Fibroblast of gingiva (primary cell): ENCODE measurements at places on chromosomes 1 and 21.
A peak's percentile ranks its signal among the peaks of the same experiment; 100 is the strongest.

- no peak for DNase-seq
These were observed 32.0 kb upstream of the CSF1 start for GRCh38 chr1:109878531-109879104.

GRCh38 chr21:37886726-37887299 lies 29.4 kb downstream of the KCNJ6 start:
- DNase-seq, result no peak

GRCh38 chr1:9793291-9793690 lies 30.5 kb downstream of the CLSTN1 start:
- DNase-seq, result no peak

- no peak for DNase-seq
These were observed 9.9 kb downstream of the TTC3 start for GRCh38 chr21:37082856-37083528.

- DNase-seq, result peak; percentile 84
These were observed 12.5 kb upstream of the ATF3 start for GRCh38 chr1:212595787-212596714.

DNA sequence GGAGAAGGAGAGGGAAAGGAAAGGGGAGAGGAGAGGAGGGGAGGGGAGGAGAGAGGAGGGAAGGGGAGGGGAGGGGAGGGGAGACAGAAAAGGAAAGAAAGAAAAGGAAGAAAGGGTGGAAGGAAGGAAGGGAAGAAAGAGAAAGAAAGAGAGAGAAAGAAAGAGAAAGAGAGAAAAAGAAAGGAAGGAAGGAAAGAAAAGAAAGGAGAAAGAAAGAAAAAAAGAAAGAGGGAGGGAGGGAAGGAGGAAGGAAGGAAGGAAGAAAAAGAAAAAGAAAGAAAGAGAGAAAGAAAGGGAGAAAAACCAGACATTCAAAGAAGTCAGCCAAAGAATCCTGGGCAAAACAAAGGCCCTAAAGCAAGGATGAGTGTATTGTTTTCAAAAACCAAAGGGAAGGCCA lies 125.7 kb upstream of the SPATA6 start:
- DNase-seq, result no peak

- DNase-seq, result no peak
These were observed 31.5 kb upstream of the RNF187 start for GRCh38 chr1:228455715-228456114.

- no peak for DNase-seq
These were observed 22.9 kb upstream of the DISP3 start for GRCh38 chr1:11455967-11456570.

GRCh38 chr1:29033829-29034466 lies 89.8 kb downstream of the TMEM200B start:
- DNase-seq, result peak; percentile 28

- no peak for DNase-seq
These were observed 113.4 kb upstream of the SLC25A33 start for GRCh38 chr1:9425859-9426258.

DNA sequence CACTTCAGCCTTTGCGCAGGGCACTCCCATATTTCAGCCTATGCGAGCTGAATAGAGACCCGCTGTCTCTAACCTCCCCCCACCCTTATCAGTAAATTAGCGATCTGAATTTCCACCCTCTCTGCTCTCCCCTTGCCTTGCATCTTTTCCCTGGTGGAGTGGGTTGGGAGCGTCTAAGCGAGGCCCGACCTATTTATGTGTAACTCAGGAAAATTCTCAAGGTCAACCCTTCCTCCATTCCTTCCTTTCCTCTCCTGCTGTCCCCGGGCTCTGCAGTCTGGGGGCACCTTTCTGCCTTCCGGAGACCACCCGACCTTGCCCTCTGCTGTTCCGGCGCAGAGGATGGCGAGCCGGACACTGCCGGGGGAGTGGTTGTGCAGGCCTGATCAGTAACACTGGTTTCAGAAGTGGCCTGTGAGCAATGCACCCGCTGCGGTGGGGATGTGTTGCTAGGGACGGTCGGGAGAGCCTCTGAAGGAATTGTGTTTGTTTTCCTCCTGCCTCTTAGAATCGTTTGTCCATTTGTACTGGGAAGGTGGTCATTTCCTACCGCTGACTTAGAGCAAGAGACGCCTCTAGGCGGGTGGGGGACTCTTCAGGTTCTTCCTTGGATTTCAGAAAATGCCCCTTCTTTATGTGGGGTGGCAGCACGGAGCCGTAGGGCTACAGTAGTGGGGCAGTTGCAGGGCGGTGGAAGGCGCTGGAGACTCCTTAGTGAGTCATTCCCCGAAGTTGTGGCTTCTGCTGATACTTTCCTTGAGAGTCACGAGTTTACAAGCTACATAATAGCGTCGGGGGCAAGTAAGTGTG lies 513 bp downstream of the MGST3 start:
- peak; percentile 77 for DNase-seq

DNA sequence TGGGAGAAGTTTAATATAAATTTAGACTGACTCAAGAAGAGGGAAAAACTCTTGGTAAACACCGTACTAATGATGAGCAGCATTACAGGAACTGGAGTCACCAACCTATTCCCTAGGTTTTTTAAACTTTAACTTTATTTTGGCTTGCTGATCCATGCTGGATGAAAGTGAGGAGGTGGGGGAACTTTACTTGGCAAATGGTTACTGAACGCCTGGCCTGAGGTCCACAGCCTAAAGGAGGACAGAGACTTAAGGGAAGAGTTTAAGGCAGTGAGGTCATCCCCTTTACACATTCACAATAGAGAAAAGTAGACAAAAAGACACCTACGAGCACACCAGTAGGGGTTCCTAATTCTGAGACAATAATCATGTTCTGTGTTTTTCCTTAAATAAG lies 25.6 kb upstream of the A3GALT2 start:
- DNase-seq, result no peak

- DNase-seq, result no peak
These were observed 72.0 kb downstream of the EPB41 start for GRCh38 chr1:28986306-28986910.

DNA sequence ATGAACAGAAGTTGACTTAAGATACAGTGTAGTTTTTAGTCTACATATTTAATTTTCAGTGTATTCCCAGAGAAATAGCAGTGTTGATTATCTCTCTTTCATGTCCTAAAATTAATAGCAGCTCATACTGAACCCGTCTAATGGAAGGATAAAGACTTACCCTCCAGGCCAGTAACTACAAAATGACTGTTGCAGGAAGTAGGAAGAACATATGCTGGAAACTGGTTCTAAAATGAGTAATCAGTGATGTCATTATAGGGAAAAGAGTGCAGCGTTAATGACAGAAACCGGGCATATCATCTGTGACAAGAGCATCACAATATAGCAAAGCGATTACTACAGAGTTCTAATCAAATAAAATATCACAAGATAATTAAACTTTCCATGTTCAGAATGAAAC lies 385.5 kb downstream of the SMYD3 start:
- DNase-seq, result no peak
